ENCODE measurements at places on chromosomes 12 and 14.
A peak's percentile ranks its signal among the peaks of the same experiment; 100 is the strongest.

- DNase-seq: no peak
Measured at GRCh38 chr14:69483765-69484443, 624 bp upstream of the PLEKHD1 start.

GRCh38 chr12:108610856-108611605 lies 13.1 kb upstream of the TMEM119 start:
- DNase-seq: no peak

DNA sequence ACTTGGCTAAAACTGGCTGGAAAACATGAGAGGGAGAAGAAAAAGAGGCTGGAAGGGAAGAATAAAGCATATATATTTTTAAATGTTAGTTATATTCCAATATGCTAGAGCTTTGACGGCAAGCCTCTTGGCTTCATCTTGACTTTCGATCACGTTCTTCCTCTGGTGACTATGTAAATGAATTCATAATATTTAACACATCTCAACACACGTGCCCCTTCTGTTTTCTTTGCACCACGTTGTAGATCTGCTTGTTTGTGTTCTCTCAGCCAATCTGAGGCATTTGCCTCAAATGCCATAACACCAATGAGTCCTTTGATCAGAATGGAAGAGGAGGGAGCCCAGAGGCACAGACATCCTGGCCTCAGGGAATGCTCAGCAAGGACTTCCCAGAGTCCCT lies 45.4 kb upstream of the TRIM9 start:
- DNase-seq: no peak

DNA sequence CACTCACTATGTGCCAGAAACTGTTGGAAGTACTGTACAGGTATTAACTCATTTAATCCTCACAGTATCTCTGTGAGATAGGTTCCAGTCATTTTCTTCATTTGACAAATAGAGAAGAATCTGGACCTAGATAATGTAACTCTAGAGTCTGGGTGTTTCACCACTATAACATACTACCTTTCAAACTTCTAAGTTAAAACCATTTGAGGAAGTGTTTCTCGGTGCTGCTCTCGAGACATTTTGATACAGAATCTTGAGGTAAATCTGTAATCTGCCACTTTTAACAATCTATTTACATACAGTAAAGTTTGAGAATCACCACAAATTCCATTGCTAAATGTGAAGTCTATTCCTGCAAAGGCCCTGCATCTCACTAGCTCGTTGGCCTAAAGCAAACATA lies 8.8 kb downstream of the OLR1 start:
- no peak for DNase-seq

- DNase-seq: no peak
Measured at GRCh38 chr12:113850309-113851056, 115.6 kb downstream of the RBM19 start.

GRCh38 chr12:116241157-116241759 lies 36.2 kb downstream of the MED13L start:
- DNase-seq: no peak

DNA sequence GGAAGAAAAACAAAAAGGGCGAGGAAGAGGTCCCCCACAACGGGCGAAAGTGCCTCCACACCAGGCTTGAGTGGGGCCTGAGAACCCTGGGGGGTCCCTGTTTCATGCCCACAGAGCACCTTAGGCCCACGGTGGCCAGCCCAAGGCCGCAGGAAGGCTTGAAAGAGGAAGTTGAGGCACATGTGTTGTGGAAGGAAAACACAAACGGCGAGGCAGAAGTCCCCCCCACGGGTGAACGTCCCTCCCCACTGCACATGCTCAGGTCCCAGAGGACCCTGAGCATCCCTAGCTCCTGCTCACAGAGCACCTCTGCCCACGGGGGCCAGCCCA lies 371.5 kb downstream of the ALG10 start:
- peak; percentile 7 for DNase-seq

GRCh38 chr12:95784286-95784685 lies 6.3 kb downstream of the NTN4 start:
- no peak for DNase-seq

DNA sequence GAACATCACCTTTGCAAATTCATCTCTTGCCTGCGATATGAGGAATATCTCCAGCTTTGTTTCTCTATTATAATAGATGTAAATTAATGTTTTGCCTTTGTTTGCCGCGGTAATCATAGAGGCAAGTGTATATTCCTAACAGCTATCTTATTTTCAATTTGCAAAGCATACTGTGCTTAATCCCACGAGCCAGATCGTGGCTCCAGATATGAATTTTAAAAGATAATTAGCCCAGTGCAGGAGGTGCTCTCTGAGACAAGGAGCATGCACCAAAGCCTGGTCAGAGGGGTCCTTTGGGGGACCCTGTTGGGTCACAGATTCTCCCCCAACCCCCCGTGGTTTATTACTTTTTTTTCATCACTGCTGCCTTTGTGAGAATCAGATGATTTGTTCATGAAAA lies 1087.5 kb downstream of the BCL11B start:
- DNase-seq: no peak

DNA sequence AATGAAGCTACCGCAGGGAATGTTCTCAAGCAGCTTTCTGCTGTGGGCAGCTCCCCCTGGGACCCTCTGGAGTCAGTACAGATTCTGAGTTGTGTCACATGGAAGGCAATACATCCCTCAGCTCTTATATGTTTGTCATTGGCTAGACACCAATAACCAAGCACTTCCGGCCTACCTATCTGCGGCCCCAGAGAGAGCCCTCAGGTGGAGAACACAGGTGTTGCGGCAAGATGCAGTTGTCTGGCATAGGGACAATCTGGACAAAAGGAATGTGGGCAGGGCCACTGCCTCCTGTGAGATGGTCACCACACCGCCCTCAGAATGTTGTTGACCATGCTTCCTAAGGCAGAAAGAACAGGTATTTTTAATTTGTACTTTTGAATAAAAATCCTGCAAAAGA lies 118.7 kb downstream of the BRMS1L start:
- DNase-seq: no peak

- no peak for DNase-seq
Measured at GRCh38 chr12:127260999-127261398, 1006.0 kb upstream of the TMEM132C start.

DNA sequence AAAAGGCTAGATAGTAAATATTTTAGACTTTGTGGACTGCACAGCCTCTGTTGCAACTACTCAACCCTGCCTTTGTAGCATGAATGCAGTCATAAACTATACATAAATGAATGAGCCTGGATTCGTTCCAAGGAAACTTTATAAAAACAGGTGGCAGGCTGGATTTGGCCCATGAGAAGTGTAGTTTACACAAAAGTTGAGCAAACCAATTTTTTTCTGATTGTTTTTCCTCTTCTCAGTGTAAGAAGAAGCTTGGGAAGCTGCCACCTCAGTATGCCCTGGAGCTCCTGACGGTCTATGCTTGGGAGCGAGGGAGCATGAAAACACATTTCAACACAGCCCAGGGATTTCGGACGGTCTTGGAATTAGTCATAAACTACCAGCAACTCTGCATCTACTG lies 9.5 kb downstream of the OAS1 start:
- no peak for DNase-seq

DNA sequence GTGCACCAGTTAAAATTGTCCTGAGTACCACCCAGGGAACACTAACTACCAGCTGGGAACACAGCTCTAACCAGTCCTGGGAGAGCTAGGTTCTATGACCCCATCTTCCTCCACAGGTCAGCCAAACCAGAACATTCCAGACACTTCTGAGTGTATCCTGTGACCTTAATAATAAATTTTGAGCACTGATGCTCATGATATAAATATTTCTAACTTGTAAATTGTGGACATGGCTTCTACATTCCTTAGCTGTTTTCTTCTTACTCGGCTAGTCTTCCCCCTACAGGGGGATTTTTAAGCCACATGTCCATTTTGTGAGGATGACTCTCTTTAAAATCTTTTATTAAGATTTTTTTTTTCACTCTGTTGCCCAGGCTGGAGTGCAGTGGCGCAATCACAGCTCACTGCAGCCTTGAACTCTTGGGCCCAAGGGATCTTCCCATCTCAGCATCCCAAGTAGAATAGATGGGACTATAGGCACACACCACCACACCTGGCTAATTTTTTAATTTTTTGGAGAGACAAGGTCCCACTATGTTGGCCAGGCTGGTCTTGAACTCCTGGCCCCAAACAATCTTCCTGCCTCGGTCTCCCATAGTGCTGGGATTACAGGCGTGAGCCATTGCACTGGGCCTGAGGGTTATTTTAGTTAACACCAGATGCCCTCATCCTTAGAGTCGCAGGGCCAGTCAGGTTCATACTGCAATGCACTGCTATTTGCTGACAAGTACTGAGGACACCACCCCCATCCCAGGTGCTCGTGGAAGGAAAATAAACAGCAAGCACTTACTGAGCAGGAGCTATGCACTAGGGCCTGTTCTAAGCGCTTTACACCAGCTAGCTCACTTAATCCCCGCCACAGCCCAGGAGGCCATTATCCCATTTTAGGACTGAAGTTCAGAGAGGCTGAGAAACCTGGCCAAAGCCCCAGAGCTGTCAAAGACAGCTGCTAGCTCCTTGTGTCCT lies 142.6 kb upstream of the NCOR2 start:
- DNase-seq: no peak

- no peak for DNase-seq
Measured at GRCh38 chr12:50157259-50157658, 9.9 kb downstream of the CERS5 start.

DNA sequence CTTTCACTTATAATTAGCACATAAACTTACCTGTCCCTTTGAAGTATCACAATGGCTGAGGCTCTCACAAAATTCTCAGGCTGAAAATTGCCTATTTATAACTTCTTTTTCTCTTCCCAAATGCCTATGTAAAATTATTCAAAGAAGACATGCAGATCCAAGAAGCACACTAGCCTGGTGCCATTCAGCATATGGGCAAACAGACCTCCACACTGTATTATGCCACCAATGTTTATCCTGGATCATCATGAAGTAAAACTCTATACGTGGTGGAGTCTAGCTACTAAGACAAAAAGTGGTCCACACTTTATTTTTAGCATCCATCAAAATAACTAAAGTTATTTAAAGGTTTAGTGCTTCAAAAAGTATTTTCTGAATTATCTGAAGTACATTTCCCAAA lies 15.8 kb downstream of the TC2N start:
- no peak for DNase-seq

DNA sequence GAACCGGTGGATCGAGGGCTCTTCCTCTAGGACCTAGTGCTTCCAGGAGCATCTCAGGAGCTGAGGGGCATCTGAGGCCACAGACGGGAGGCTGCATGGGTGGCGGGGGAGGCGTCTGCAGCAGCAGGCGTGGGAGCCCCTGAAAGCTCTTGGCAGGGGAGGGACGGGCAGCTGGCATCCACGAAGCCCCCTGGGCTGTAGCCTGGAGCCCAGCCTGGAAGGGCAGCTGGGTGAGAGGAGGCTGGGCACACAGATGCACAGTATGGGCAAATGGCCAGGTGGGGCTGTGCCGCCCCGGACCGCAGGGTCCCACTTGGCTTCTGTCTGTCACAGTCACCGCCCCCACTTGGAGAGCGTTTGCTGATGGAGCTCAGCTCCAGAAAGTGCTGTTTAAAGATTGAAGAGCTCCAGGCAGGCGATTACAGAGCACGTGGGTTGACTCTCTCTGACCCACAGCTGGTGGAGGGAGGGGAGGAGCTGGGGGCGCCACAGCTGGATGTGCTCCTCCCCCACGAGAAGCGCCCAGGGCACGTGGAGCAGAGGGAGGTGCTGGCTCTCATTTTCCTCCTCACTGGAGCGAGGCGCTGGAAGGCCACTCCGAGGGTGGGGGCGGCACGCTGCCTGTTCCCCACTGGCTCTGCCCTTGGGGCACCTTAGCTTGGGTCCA lies 155.0 kb upstream of the C14orf180 start:
- DNase-seq: no peak

GRCh38 chr12:63777340-63777739 lies 2.4 kb upstream of the RXYLT1 start:
- no peak for DNase-seq

DNA sequence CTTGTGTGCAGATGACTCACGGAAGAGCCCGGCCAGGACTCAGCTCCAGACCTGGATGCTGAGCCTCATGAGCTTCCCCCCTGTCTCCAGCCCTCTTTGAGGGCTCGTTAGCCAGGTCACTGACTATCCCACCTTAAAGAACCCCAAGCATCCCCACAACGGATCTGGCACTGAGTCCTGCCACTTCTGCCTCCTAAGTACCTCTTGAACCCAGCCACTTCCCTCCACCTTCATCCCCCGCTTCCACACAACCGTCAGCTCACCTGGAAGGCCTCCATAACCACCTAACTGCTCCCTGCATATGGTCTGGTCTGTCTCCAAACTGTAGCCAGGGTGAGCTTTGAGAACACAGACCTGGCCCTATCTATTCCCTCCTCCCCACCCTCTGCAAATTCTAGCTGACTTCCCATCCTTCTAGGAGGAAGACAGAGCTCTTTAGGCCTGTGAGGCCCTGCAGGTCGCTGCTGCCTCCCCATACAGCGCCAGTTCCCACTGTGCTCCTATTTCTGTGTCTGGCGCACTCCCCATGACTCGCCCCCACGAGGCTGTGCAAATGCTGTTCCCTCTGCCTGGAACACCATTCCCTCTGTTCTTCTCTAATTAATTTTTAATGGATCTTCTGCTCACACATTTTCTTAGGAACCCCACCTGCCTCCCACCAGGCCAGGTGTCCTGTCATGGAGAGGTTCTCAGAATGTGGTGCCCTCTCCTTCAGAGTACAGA lies 2.9 kb upstream of the HSP90AA1 start:
- DNase-seq: no peak

- DNase-seq: no peak
Measured at GRCh38 chr14:51912112-51912786, 51.8 kb downstream of the GNG2 start.

DNA sequence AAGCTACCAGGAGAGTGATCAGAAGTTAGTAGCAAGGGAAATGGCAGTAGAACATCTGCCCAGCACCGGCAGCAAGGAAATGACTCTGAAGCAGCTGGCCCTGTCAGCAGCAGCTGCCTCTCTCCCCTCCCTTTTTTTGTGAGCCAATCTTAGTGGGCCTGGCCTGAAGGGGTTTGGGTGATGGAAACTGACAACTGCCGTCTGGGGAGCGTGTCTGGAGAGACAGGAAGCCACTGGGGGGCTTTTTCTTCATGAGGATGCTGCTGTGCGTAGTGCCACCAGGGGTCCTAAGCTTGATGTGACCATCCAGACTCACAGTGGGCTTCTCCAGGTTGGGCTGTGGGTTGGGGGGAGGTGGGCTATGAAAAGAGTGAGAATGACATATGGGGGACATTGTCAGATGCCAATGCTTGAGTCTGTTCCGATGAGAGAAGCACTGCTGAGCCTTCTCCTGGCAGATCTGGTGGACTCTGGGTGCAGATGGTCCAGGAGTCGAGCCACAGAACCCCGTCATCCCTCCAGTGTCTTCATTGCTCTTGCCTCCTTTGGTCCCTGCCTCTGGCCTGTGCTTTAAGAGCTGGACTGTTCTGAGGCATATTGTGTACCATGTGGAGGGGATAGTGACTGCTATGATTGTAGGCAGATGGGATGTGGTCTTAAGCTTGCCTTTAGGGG lies 87.6 kb upstream of the HIF1A start:
- DNase-seq: no peak
